Activated CD4-positive, alpha-beta T cell treated with anti-CD3 and anti-CD28 coated beads, Interleukin-2, amount 10 ng/mL, durations not matched to agents 24 days and 14 days (primary cell): ENCODE measurements at places on chromosomes 2 and 18. TPM values are rescaled to one million over a fixed set of nuclear protein-coding genes. Genes with fewer than 3 reads are reported as not detected.

DNA sequence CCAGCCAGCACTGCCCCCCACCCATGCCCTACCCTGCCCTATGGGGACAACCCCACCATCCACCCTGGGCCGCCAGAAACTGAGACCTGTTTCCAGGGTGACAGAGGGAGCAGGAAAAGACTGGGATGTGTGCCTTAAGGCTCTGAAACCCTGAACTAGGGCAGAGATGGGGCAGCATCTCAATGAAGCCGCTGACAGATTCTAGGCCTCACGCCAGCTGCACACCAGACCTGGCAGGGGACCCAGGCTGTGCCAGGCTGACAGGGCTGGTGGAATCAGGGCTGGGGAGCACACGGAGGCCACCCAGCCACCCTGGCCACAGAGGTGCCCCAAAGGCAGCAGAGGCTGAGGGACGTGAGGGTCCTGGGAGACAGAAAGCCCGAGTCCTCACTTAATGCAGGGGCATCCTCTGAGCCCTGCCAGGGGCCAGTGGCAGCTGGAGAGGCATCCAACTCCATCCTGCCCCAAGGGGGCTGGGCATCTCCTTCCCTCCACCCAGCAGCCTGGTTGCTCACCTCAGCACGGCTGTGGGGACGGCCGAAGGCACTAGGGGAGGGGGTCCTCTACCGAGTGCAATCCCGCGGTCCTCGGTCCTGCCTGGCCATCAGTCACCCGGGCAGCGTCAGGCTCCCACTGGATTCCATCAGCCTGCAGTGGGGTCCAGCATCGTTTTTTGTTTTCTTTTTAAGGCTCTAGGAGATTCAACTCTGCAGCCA, 169.2 kb downstream of the ZFP36L2 start:
- DNase-seq = no peak

DNA sequence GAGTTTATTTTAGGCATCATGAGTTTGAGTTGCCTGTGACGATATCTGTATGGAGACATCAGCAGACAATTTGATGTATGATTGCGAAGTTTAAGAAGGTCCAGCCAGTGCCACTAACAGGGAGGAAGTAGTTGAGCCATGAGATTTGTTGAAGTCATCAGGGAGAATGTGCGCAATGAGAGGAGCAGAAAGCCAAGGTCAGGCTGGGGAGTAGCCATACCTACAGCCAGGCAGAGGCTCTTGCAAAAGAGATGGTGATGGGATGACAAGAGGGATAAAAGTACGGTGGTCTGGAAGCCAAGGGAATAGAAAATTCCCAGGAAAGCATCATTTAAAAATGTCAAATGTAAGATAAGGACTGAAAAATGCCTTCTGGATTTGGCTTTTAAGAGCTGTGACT, 51.2 kb downstream of the LIMS1 start:
- no peak for DNase-seq

DNA sequence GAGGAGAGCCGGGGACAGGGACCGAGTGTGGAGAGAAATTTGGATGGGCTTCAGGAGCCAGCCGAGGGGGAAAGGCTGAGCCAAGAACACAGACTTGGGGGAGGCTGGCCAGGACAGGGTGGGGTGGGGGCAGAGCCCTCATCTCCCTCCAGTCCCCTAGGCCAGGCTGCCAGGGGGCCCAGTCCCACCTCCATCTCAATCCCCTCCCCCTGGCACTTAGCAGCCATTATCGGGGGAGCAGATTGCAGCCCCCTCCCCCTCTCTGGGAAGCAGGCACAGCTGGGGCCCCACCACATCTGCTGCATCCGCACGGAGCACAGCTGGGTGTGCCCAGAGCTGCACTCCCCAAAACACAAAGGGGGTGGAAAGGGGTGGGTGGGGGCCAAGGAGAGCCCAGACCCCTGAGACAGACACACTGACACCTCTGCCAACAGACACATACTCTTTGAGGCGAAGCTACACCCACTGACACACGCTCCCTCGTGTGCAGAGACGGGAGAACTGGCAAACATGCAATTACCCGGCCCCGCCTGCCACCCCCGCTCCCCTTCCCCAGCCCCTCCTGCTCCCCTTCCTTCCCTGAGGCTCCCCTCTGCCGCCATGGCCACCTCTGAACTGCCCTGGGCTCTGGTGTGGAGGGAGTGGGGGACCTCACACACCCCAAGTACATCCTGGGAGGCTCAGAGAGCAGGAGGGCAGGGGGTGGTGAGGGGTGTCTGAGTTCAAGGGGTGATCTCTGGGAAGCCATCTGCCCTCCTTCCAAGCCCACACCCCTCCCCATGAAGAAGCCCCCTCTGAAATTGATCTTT, 5.1 kb upstream of the ASIC4 start:
- DNase-seq = no peak

DNA sequence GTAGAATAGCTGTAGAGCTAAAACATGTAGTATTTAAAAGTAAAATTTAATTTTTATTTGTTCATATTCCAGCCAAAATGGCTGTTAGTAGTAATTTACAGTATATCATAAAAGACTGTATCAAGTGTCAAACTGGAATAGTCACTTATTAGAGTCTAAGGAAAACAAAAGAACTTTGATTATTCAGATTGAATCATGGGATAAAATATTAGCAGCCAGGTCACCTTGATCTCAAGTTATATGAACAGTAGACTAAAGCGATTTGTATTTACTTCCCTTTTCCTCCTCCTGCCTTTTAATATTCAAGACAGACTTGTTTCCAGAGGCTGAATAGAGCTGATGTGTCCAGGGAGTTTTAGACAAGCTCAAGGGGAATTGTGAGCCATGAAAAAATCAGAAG, 54.4 kb downstream of the PMAIP1 start:
- no peak for DNase-seq

DNA sequence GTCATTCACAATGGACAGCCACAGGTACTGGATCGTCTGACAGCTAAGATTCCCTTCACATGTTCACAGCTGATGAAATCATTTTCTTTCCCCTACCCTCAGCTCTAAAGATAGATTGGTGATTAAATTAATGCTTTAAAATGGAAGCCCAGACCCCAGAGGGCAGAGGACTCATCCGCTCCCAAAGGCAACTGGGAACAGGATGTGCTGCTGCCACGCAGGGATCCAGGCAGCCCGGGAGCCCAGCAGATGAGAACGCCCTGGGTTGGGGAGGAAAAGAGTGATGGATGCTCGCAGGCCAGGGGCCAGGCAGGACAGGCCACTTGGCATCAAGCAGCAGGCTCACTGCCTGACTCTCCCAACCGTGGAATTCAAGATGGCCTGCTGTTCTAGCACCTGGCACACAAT, 41.3 kb downstream of the HDHD2 start:
- no peak for DNase-seq

DNA sequence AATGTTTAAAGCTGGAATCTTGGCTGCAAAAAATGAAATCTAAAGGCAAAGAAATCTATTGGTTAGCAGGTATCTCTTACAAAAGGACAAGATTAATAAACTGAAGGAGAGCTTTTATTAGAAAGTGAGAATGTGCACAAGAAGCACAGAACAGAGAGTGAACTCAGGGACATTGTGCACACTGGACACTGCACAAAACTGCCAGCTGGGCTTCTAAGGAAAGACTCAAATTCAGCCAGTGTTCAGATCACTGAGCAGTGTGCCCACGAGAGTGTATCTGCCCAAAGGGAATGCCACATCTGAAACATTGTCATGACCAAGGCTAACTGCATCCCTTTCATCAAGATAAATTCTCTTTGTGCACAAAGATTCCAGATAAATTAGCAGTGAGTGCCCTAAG, 129.7 kb upstream of the KCNH7 start:
- DNase-seq = no peak

GRCh38 chr2:239361311-239361642, 39.5 kb downstream of the HDAC4 start:
- no peak for DNase-seq

DNA sequence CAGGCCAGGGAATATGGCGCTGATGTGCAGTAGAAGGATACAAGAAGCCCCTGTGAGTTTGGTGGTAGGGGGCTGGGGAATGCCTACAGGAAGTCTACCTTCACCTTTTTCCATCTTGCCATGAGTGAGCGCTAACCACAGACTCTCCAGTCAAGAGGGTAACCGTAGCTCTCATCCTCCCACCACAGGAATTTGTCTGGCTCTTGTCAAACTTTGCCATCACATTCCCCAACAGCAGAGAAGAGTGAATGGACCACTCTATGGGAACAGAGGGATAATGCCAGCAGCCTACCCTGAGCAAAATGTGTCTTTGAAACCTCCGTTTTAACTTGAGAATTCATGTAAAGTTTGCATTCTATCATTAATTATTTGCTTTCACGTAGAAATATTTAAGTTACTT, 168.3 kb downstream of the NRP2 start:
- DNase-seq = no peak

- DNase-seq = peak; percentile 81
Measured at GRCh38 chr2:84782717-84783442, 98.0 kb downstream of the TRABD2A start.

GRCh38 chr2:52532956-52533355, 1234.6 kb upstream of the CHAC2 start:
- DNase-seq = no peak

DNA sequence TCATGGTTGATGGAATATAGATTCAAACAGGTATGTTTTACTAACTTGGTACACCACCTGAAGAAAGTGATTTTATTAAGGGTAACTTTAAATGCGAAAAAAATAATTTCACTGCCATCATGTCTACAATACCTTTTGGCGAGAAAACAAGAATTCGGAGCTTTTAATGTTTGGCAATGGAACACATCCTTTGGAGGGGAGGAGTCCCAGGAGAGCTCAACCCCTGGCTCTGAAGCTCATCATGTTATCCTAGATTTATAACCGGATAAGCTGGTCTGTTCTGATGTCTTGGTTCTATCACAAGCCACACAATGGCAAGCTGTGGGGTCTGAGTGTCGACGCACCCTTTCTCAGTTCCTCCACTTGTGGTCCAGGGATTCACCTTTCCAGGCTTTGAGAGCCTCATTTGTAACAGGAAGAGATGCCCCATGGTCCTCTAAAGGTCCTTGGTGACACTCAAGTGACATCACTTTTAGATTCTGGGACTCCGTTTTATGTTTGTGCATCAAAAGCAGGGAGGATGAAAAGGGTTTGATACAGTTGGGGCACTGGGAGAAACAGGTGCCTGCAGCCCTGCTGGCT, 172.7 kb downstream of the BCL2 start:
- DNase-seq = no peak

DNA sequence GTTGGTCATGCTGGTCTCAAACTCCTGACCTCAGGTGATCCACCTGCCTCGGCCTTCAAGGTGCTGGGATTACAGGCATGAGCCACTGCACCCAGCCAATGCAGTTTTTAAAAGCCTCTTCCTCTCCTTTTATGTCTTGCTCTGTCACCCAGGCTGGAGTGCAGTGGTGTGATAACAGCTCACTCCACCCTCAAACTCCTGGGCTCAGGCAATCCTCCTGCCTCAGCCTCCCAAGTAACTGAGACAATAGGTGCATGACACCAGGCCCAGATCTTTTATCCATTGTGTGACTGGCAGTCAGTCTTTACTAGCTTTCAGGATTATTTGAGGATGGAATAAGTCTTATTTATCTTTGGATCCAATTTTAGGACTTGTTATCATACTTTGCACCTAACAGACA, 13.2 kb downstream of the KCTD18 start:
- peak; percentile 32 for DNase-seq

- DNase-seq = no peak
Measured at GRCh38 chr2:96874198-96874831, 4.4 kb upstream of the SEMA4C start.

Gene ABHD3
- total RNA-seq = 29.3 and 31.1 TPM in 2 replicates

Gene ANKRD30B
- total RNA-seq = not detected in 2 replicates

Gene DES
- not detected in 2 replicates for total RNA-seq
